ENCODE measurements at places on chromosomes 1 and 21.

DNA sequence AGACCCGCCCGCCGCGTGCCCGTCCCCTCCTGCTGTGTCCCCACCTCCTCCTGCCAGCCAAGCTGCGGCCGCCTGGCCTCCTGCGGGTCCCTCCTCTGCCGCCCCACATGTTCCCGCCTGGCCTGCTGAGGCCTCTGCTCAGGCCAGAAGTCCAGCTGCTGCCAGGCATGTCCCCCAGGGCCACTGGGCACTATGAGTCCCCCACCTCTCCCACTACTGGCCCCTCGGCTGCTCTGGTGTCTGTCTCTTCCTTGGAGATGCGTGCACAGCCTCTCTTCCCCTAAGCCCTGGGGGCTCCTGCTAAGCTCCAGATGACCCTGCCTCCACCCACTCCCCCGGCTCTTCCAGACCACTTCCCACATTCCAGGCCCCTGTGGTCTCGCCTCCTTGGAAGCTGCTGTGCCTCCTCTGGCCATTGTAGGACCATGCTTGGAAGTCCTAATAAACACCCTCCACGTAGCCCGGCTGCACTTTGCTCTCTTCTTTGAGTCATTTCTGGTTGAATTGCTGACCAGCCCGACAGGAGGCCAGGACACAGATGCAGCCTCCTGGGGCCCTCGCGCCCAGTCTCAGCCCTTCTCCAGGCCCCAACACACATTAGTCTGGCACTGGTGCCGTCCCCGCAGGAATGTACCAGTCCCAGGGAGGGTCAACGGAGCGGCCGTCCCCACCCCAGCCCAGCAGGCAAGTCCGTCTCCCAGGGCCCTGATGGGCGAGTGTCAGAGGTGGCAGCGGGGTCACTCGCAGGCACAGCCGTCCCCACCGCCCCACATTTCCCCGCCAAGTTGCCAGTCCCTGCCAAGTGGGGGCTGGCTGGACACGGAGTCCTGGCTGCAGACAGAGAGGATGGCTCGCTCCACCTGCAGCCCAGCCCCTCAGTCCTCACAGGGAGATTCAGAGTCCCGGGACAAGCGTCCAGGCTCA is 1.1 kb downstream of the KRTAP10-12 start:
- peak; percentile 34 for DNase-seq

- no peak for DNase-seq
Measured at GRCh38 chr1:228066416-228066815, 16.1 kb upstream of the ARF1 start.

GRCh38 chr1:118767971-118768370 is 220.2 kb downstream of the TBX15 start:
- DNase-seq: no peak

- no peak for DNase-seq
Measured at GRCh38 chr1:170935231-170935630, at the start of gene MROH9. TSS of gene MROH9 (plus strand) at chr1:170935534. CDS start at chr1:170945557, 10,023 bp downstream.

DNA sequence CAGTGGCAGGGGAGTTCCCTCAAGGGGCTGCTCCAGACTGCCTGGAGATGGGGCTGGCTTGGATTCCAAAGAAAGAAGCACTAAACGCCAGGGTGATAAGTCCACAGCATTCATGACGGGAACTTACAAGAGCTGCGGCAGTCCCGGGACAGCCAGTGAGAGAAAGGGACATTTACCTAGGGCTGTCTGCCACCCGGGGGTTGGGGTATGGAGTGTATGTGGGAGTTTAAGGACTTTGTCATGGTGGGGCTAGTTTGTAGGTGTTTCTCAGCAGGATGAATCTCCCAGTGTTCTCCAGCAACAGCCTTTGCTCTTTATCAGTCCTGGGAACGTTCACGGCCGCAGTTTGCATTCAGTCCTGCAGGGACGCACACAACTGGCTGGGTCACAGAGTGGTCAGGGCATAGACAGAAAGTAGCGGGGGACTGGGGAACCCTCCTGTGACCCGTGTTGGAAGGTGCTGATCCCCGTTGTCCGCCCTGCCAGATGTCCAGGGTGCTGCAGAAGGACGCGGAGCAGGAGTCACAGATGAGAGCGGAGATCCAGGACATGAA is 41.4 kb upstream of the HMGN1 start:
- no peak for DNase-seq

DNA sequence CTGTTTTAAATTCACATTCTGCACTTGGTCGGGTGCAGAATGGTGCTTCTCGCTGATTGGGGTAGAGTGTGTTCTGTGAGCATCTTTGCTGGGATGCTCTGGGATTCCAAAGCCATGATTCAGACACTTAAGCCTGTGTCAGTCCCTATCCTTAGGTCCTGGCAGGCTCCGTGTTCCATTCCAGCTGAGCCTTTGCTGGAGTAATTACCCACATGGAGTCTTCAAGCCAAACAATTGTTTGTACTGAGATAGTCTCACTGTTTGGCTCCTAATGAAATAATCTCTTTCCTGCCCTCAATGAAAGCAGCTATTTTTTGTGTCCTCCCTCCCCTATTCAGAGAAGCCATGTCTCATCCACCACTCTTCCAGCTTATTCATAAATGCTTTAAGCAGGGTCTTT is 18.7 kb downstream of the SMAP2 start:
- no peak for DNase-seq

GRCh38 chr1:109263597-109264378 is 14.4 kb downstream of the CELSR2 start:
- DNase-seq: peak; percentile 87

- peak; percentile 27 for DNase-seq
Measured at GRCh38 chr1:109399326-109399957, 1.7 kb upstream of the SORT1 start.

- DNase-seq: no peak
Measured at GRCh38 chr1:180611016-180611930, 20.5 kb upstream of the XPR1 start.

GRCh38 chr1:41361495-41362356 is 492 bp downstream of the FOXO6 start:
- DNase-seq: no peak

DNA sequence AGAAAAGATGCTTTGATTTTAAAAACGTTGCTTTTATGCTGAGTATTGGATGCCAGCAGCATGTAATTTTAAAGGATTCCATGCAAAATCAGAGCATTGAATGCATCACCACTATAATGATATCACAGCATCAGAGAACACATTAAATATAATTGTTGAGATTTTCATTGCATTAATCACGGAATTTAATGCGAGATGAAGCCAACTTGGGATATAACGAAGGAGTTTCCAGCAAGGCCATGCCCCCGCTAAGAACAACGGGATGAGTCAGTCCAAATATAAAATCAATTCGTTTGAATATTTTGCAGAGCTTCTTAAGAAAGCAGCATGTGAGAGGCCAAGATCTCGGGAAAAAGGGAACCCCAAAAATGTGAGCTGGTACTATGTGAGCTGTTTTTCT is 423.4 kb upstream of the CHRM3 start:
- DNase-seq: no peak

DNA sequence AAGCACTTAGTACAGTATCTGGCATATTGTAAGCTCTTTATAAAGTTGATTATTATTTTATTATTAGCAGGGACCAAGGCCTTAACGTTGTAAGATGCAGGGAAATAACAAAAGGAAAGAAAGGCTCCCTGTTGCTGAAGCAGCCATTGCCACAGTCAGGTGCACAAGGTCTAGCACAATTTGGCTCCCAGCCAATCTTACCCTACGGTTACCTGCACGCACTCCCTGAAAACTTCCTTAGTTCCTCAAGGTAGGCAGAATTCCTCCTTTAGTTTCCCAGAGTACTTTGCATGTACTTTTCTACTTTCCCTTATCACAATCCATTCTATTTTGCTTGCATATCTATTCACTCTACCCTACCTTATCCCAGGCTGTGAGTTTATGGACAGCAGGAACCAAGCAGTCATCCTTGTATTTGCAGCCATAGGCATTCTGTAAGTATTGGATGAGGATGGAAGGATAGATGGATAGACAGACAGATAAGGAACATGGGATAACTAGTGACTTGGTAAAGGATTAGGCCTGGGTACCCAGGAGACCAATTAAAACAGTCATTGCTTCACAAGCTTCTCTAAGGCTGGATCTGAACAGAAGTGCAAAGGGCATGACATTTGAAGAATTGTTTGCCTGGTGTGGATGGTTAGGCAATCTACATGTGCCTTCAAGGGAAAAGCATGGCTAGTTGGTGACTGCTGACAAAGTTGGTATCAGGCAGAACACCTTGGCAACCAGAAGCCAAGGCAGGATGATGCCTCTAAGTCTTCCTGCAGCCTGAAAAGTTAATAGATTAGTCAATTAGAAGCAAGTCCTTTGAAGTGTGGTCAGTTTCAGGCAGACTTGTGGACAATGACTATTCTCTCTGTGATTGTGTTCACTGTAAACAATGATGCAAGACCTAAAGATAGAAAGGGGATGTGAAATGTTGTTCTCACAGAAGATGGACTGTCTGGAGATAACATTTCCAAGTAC is 20.8 kb upstream of the JAK1 start:
- no peak for DNase-seq

GRCh38 chr1:108152782-108153222 is 47.3 kb downstream of the SLC25A24 start:
- no peak for DNase-seq

- DNase-seq: no peak
Measured at GRCh38 chr1:84856726-84857270, 36.2 kb downstream of the LPAR3 start.

- DNase-seq: no peak
Measured at GRCh38 chr1:207890136-207890738, 20.7 kb downstream of the CD34 start.

- DNase-seq: peak; percentile 52
Measured at GRCh38 chr1:146036965-146037646, 15.6 kb upstream of the HJV start.

DNA sequence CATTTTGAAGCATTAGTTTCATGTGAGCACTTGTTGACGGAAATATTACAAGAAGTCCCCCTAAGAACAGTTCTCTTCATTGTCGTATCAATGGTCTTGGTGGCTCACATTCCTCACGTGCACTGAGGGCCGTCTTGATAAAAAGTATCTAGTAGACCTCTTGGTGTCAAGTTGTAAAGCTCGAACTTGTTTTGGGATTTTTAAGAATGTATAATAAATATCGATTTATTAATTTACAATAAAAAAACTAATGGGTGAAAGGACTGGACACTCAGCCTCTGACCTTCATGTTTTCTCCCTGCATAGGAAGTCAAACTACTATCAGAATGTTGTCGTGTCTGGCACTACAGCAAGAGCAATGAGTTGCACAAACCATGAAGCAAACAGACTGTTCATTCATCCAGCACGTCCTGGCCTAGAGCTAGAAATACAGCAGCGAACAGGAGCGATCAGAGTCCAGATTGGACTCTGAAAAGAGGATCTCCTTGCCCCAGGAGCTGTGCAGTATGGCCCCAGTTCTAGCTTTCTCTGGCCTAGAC is 319.2 kb downstream of the SMYD3 start:
- no peak for DNase-seq

- no peak for DNase-seq
Measured at GRCh38 chr1:2391931-2392509, 379 bp downstream of the RER1 start.

- no peak for DNase-seq
Measured at GRCh38 chr21:28633839-28634555, 358.7 kb downstream of the LTN1 start.

DNA sequence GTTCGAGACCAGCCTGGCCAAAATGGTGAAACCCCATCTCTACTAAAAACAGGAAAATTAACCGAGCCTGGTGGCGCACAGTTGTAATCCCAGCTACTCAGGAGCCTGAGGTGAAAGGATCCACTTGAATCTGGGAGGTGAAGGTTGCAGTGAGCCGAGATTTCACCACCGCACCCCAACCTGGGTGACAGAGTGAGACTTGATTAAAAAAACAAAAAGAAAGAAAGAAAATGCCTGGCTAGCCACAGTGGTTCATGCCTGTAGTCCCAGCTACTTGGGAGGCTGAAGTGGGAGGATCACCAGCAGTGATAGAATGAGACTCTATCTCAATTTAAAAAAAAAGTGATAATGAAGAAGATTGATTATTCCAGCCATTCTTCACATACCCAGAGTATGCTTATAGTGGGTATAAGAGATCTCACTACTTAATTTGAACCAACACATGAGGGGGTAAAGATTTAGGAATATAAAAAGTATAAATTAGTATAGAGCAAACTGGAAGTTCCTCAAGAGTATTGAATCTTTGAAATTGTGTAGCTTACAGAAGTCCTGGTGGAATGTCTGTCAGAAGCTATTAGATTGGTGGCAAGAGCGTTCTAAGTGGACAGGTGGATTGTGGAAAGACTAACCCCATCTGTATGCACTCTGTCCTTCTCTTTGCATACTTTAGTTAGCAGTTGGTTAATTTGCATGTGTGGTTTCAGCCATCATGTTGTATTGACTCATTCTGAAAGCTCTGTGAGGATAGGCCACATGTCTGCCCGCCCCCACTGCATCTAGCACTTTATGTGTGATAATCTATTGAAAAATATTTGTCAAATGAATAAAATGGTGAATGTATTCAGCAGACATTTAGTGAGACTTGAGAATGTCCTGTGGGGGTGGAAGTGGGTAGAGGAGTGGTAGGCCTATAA is 25.0 kb downstream of the RLF start:
- no peak for DNase-seq

- DNase-seq: no peak
Measured at GRCh38 chr1:235683653-235684052, 34.1 kb upstream of the GNG4 start.

GRCh38 chr1:7077136-7077535 is 291.9 kb downstream of the CAMTA1 start:
- no peak for DNase-seq

- DNase-seq: no peak
Measured at GRCh38 chr1:15435239-15436077, 2.8 kb upstream of the CTRC start.

GRCh38 chr1:22654692-22655091 is 1.7 kb downstream of the C1QB start:
- no peak for DNase-seq

- no peak for DNase-seq
Measured at GRCh38 chr1:48232722-48233121, 10.2 kb downstream of the SLC5A9 start.

GRCh38 chr1:27397749-27398148 is 5.3 kb downstream of the GPR3 start:
- no peak for DNase-seq

DNA sequence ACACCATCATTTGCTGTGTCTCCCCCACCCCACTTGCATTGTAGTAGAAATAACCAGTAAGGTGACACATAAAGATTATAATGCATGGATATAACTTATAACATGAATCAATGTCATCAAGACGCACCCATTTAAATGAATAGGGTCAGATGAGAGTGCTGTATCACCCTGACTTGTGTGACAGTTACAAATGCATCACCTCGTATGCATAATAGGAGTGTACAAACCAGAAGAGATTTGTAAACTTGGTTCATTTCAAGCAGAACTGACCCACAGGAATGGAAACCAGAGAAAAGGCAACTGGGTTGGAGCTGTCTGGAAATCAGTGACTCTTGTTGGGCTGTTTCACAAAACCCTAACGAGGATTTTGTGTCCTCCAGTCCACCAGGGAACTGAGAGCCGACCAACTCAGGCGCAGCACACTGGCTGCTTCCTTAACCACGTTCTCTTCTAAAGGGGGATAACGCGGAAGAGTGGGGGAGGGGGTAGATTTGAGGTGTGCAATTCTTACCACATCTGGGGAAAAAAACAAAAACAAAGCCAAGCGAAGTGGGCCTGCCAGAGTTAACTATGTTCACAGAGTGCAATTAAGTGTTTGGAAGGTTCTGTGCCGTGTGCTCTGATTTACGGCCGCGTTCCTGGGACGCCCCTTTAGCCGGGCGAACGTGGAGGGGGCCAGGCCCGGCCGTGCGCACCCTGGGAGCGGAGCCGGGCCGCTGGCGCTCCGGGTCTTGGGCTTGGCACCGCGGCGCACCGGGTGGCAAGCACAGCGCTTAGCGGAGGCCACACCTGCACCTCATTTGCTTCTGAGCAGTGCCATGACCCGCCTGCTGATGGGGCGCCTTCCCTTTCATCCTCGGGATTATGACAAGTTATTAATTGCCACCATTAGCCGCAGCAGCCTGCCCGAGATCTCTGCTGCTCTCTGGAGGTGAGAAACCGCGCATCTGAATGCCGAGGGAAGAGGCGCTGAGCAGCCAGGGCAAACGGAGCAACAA is 248.8 kb upstream of the FOXD3 start:
- DNase-seq: peak; percentile 78
